Stimulated activated CD4-positive, alpha-beta T cell treated with anti-CD3 and anti-CD28 coated beads, Interleukin-4, amount 100 ng/mL, for 4 hours (primary cell): ENCODE measurements at places on chromosomes 7 and 10.

GRCh38 chr7:134891696-134892678 is 94.3 kb upstream of the AGBL3 start:
- DNase-seq: no peak

DNA sequence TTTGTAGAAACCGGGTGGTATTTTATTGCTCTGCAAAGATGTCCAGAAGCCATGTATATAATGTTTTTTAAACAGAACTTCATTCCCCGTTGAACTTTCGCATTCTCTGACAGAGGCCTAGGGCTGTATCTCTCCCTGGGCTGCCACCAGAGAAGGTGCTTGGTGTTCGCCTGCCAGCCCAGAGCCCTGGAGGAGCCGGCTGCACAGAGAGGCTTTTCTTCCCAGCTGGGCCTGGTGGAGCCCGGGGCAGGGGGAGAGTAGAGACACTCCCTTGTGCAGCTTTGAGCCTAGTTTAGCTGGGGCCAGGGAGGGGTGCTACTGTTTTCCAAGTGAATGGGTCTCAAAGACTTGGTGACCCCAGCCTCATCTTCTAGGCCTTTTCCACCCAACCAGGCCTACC is 13.6 kb upstream of the TRIM8 start:
- no peak for DNase-seq

- DNase-seq: no peak
Measured at GRCh38 chr7:112510001-112510742, 29.4 kb downstream of the LSMEM1 start.

DNA sequence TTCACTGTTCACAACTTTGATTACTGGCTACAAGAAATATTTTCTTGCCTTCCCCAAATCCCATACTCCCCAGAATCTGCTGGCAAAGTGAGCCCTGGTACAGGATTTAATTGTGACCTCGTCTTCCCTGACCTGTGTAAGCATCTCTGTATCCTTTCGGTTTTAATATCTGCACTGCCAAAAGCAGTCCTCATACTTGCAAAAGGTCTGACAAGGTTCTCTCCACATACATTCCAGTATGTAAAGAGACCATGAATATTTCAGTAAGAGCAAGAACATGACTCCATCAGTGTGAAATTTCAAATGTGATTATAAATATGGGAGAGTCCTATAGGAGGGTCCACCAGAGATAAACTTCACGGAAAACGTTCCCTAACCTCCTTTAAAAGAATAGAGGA is 134.0 kb upstream of the TCF7L2 start:
- no peak for DNase-seq

- DNase-seq: no peak
Measured at GRCh38 chr7:26560526-26561256, 269.0 kb downstream of the SNX10 start.

GRCh38 chr10:4131407-4132215 is 346.6 kb upstream of the KLF6 start:
- no peak for DNase-seq

GRCh38 chr10:69061305-69062161 is 26.4 kb upstream of the SRGN start:
- DNase-seq: no peak

- DNase-seq: no peak
Measured at GRCh38 chr7:21076054-21076453, 289.4 kb upstream of the SP8 start.
